ENCODE measurements at places on chromosomes 11 and 22. TPM values are rescaled to one million over a fixed set of nuclear protein-coding genes. Genes with fewer than 3 reads are reported as not detected.

GRCh38 chr11:27571154-27571810 lies 64.7 kb upstream of the LIN7C start:
- no peaks in the 10 kb centered on the region for H3K27me3 ChIP-seq
- H3K4me1 ChIP-seq, result no peaks in the 10 kb centered on the region
- no peak overlapping the region for H3K27ac ChIP-seq
- no peak for DNase-seq
- H3K36me3 ChIP-seq, result no peaks in the 10 kb centered on the region

The MAML2 gene
- total RNA-seq, result 12.7 TPM

The WNT7B gene
- total RNA-seq, result not detected

- DNase-seq, result no peak
- H3K4me1 ChIP-seq, result no peaks in the 10 kb centered on the region
- no peak overlapping the region for H3K4me3 ChIP-seq
Observed at GRCh38 chr22:33112580-33112979, 54.4 kb upstream of the SYN3 start.

GRCh38 chr11:83542861-83543260 lies 256.7 kb upstream of the CCDC90B start:
- no peak overlapping the region for H3K27ac ChIP-seq
- H3K4me3 ChIP-seq, result no peak overlapping the region
- no peaks in the 10 kb centered on the region for H3K4me1 ChIP-seq

The SLC22A8 gene
- not detected for total RNA-seq

DNA sequence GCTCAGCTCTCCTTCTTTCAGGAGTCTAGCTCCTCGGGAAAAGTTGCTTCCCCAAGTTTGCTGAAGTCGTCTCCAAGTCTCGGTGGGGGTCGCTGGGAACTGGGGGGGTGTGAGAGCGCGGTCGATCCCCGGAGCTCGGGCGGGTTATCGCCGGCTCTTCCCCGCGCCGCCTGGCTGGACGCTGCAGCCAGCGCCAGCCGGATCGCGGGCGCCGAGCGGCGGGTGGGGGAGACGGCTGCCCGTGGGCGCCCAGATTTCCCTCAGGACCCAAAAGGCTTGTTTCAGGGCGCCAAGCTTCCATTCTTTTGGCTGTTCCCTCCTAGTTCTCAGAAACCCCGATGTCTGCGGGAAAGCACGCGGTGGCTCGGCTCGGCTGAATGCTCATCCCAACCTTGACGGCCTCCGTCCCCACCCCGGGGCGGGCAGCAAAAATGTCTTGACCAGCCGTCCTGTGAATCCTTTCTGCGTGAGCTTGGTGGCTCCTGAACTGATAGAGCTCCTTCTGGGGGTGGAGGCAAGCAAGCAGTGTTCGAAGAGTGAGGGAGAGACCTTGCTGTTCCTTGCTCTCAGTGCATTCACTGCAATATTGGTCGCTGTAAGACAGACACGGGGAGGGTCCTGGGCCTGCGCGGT lies 1.7 kb downstream of the ZBTB16 start:
- peaks cover 63% of the 10 kb centered on the region for H3K27me3 ChIP-seq
- H3K36me3 ChIP-seq, result no peaks in the 10 kb centered on the region
- DNase-seq, result no peak
- H3K4me1 ChIP-seq, result peaks cover 15% of the 10 kb centered on the region

GRCh38 chr11:121119440-121119839 lies 18.4 kb downstream of the TECTA start:
- H3K36me3 ChIP-seq, result no peaks in the 10 kb centered on the region
- H3K4me1 ChIP-seq, result no peaks in the 10 kb centered on the region
- no peak overlapping the region for H3K4me3 ChIP-seq
- H3K27me3 ChIP-seq, result peaks cover 3% of the 10 kb centered on the region
- no peak for DNase-seq

The ART1 gene
- not detected for total RNA-seq

GRCh38 chr11:46278387-46279125 lies 1.1 kb downstream of the CREB3L1 start:
- H3K4me1 ChIP-seq, result no peaks in the 10 kb centered on the region
- H3K4me3 ChIP-seq, result no peak overlapping the region
- H3K27me3 ChIP-seq, result peaks cover 68% of the 10 kb centered on the region
- no peak for DNase-seq

GRCh38 chr11:109338131-109338530 lies 83.9 kb upstream of the C11orf87 start:
- no peaks in the 10 kb centered on the region for H3K36me3 ChIP-seq
- no peaks in the 10 kb centered on the region for H3K4me1 ChIP-seq
- no peaks in the 10 kb centered on the region for H3K27me3 ChIP-seq
- H3K27ac ChIP-seq, result no peak overlapping the region

DNA sequence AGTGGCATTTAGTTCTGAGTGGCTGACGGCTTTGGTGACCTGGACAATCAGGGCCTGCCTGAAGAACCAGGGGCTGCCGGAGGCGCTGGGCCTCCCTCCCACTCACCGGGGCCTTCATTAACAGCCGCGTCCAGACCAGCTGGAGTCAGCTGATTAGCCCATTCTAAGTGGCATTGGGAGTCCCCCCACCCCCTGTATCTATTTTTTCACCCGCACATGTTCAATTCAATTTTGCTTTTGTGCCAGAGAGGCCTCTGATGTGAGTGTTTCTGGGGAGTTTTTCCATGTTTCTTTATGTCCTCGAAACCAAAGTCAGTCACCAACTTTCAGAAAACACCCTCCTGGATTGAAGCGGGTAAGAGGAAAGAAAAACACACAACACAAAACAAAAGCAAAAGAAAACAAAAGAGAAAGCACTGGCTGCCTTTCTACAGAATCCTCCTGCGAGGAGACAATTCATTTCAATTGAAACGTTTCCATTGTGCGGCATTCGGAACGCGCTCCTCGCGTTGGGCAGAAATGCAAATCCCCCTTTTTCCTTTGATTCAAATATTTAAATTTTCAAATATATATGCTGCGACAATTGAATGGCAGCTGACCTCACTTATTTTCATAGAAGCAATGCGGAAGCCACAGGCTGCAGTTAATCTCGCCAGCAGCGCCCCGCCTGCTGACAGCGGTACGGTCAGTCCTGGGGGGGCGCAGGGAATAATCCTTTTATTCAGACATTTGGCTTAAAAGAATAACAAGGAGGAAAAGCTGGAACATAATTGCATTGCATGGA lies 17.7 kb downstream of the CDKN1C start:
- DNase-seq, result no peak
- no peak overlapping the region for H3K27ac ChIP-seq
- H3K4me3 ChIP-seq, result no peak overlapping the region
- H3K4me1 ChIP-seq, result peaks cover 4% of the 10 kb centered on the region
- no peaks in the 10 kb centered on the region for H3K36me3 ChIP-seq

The KCNJ1 gene
- not detected for total RNA-seq

The DUSP8 gene
- 1.1 TPM for total RNA-seq

DNA sequence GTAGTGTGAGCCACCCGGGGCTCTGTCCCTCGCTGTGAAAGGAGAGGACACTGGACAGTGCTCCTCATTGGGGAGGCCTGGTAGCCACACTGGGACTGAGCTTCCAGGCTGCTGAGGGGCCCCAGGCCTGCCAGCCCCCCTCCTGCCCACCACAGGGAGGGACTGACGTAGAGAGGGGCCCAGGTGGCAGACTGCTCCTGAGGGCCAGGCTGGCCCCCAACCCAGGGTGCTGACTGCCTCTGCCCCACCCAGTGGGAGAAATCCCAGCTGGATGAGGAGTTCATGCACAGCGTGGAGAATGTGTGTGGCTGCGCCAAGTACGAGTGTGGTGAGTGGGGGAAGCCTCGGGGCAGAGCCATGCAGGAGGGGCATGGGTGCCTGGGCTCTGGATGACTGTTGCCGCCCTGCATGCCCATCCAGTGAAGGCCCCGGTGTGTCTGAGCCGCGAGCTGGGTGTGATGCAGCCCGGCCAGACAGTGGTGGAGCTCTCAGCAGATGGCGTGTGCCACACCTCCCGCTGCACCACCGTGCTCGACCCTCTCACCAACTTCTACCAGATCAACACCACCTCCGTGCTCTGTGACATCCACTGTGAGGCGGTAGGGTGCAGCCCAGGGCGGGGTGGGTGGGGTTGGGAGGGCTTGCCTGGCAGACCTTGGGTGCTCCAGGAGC lies 78.7 kb upstream of the MYOD1 start:
- DNase-seq, result no peak
- no peaks in the 10 kb centered on the region for H3K27me3 ChIP-seq
- no peaks in the 10 kb centered on the region for H3K4me1 ChIP-seq
- H3K4me3 ChIP-seq, result no peak overlapping the region
- no peaks in the 10 kb centered on the region for H3K36me3 ChIP-seq

The MMP27 gene
- not detected for total RNA-seq

DNA sequence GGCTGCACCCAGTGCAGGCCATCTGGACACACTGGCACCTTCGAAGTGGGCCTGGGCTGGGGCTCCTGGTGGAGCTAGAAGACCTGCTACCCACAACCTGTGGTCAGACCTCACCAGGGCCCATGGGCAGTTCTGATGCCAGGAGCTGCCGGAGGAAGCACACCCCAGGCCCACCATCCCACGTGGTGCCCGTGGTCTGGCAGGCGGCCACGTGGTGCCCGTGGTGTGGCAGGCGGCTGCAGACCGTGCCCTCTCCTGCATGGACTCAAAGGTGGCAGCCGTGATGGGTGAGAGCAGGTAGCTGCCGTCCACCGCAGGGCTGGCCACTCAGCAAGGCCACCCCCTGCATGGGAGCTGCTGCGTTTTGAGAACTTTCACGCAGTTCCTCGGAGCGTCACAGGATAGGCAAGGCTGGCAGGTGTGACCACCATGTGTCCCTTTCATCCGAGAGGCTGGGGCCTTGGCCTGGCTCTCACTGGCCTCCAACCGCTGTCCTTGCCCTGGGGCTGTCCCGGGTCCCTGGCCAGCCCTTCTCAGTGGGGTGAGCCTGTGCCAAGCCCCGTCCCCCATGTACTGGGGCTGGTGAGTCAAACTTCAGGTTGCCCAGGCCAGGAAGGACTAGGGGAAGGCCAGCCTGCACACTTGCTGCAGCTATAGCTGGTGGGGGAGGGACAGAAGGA lies 3.9 kb upstream of the IL17REL start:
- H3K4me3 ChIP-seq, result peak overlapping the region; percentile 44
- no peak overlapping the region for H3K27ac ChIP-seq
- DNase-seq, result no peak
- H3K27me3 ChIP-seq, result peaks cover 11% of the 10 kb centered on the region

The STIP1 gene
- total RNA-seq, result 303 TPM

GRCh38 chr22:17781319-17782031 lies 7.2 kb upstream of the BID start:
- H3K36me3 ChIP-seq, result peaks cover 5% of the 10 kb centered on the region
- H3K4me3 ChIP-seq, result no peak overlapping the region
- no peak for DNase-seq

GRCh38 chr22:22520020-22520656 lies at the start of gene ZNF280A:
Gene ZNF280A, minus strand, starts transcription at chr22:22520270. Its CDS starts 4,640 bp downstream, at chr22:22515630.
- no peak for DNase-seq
- no peaks in the 10 kb centered on the region for H3K36me3 ChIP-seq
- H3K4me3 ChIP-seq, result no peak within 1 kb of the TSS
- H3K27ac ChIP-seq, result no peak within 1 kb of the TSS

The SAA2 gene
- not detected for total RNA-seq

The SCN4B gene
- 0.54 TPM for total RNA-seq

The SCO2 gene
- 9.1 TPM for total RNA-seq

Data from activated CD8-positive, alpha-beta memory T cell treated with anti-CD3 and anti-CD28 coated beads, Interleukin-2, amount 10 ng/mL, durations not matched to agents 7 days and 5 days (primary cell).